Gastroesophageal sphincter (tissue), 4 donors: ENCODE measurements at places on chromosomes 1 and 21. TPM values are rescaled to one million over a fixed set of nuclear protein-coding genes. Genes with fewer than 3 reads are reported as not detected.

DNA sequence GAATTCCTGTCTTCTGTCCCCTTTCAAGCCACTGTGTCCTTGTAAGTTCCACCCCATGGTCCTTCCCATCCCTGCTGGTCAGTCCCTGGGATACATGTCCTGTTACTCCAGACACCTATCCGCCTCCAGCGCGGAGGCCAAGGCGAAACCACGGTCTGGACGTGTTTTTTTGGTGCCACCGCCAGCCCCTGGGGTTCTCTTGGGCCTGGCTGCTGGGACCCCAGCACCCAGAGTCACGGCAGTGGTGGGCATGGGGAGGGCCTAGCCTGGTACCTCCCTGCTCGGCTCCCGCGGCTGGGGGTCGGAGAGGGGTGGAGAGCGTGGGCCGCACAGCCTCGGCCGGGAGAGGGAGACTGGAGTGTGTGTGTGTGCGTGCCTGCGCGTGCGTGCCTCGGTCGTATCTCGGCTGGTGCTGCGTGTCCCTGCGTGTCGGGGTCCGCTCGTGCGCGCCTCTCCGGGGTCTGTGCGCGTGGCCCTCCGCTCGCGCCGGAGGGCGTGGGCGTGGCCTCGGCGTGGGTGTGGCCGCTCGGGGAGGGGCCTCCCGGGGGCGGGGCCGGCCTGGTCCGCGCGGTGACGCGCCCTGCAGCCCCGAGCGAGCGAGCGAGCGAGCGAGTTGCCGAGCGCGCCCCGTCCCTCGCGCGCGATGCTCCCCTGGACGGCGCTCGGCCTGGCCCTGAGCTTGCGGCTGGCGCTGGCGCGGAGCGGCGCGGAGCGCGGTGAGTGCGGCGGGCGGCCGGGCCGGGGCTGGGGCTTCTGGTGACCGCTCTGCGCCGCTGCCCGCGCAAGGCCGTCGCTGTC lies at the start of gene VWA1:
TSS of gene VWA1 (plus strand) at position 585 of the 798 bp plus-strand sequence. CDS start at position 644, 59 bp downstream.
- peak; percentile 71 for ATAC-seq

- ATAC-seq = no peak
These were observed 4.0 kb upstream of the LAPTM5 start for GRCh38 chr1:30761381-30762151.

DNA sequence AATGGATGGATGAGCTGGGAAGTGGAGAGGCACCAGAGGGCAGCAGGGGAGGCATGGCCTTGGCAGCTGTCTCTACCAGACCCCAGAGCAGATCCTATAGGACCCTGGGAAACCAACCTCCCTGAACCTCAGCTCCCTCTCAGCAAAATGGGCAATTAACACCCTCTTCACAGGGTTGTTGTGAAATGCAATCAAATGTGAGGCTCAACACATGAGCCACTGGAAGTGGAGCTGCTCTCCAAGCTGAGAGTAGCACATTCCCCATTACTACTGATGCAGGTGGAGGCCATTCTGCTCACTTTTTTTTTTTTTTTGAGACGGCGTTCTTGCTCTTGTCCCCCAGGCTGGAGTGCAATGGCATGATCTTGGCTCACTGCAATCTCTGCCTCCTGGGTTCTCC lies 6.5 kb upstream of the SYNC start:
- no peak for ATAC-seq

DNA sequence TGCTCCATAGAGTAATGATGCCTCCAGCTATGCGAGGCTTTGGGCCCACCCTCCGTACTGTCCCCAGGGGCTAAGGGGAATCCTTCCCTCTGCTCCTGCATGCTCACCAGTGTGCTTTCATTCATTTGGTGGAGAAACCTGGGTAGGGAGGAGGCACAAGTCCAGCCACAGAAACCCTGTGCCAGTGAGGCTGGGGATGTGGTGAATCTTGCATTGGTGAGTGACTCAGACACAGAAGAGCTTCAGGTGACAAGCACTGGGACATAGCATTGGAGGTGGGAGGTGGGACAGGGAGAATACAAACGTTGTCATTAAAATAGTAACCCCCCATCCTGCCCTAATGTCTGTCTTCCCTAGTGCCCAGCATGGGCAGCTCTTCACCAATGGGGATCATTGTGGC lies 5.2 kb downstream of the FCGR2A start:
- ATAC-seq = no peak

FMO3 gene
- 2.3 TPM for total RNA-seq

PRR9 gene
- total RNA-seq = not detected

DNA sequence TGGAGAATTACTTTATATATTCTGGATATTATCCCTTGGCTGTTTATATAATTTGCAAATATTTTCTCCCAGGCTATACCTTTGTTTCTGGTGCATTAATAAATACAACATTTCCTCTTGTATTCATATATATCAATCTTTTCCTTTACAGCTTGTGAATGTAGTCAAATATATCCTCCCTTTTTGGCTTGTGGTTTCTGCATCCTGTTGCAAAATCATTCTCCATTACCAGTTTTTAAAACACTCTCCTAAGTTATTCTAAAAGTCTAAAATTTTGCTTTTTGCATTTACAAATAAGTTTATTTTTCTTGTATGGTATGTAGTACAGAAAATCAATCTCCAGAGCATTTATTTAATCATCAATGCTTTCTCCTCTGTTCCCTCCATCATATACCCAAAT lies 909.4 kb downstream of the ADGRL2 start:
- ATAC-seq = no peak

ZNF362 gene
- total RNA-seq = 22.8 TPM

HSPB7 gene
- total RNA-seq = 300 TPM
